ENCODE measurements at places on chromosomes 13 and 19.

GRCh38 chr19:3176715-3177501 is 1.7 kb upstream of the S1PR4 start:
- DNase-seq = no peak

- no peak for DNase-seq
Observed at GRCh38 chr19:9878511-9879196, 43.5 kb downstream of the PIN1 start.

- DNase-seq = no peak
Observed at GRCh38 chr19:47589824-47590223, 16.9 kb upstream of the ZNF541 start.

GRCh38 chr13:20132052-20132634 is 28.7 kb downstream of the GJA3 start:
- no peak for DNase-seq

GRCh38 chr13:73365681-73366080 is 306.9 kb downstream of the KLF5 start:
- DNase-seq = no peak

DNA sequence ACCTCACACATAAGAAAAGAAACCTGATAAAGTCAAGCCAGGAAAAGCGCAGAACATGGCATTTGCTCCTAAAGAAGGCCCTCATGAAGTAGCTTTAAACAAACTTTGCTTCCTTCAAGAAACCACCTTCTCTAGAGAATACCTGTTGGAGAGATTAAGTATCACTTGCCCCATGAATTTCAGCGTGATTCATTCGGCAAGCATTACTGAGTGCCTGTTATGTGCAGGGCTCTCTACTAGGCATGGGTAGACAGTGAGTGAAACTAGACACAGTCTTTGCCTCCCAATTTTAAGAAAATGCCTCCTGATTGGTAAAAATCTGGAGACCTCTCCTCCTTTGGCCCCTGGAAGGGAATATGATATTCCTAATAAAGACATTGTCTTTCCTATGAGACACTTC is 475.8 kb upstream of the NBEA start:
- DNase-seq = no peak

GRCh38 chr19:33064458-33064791 is 263 bp downstream of the RHPN2 start:
- DNase-seq = no peak

DNA sequence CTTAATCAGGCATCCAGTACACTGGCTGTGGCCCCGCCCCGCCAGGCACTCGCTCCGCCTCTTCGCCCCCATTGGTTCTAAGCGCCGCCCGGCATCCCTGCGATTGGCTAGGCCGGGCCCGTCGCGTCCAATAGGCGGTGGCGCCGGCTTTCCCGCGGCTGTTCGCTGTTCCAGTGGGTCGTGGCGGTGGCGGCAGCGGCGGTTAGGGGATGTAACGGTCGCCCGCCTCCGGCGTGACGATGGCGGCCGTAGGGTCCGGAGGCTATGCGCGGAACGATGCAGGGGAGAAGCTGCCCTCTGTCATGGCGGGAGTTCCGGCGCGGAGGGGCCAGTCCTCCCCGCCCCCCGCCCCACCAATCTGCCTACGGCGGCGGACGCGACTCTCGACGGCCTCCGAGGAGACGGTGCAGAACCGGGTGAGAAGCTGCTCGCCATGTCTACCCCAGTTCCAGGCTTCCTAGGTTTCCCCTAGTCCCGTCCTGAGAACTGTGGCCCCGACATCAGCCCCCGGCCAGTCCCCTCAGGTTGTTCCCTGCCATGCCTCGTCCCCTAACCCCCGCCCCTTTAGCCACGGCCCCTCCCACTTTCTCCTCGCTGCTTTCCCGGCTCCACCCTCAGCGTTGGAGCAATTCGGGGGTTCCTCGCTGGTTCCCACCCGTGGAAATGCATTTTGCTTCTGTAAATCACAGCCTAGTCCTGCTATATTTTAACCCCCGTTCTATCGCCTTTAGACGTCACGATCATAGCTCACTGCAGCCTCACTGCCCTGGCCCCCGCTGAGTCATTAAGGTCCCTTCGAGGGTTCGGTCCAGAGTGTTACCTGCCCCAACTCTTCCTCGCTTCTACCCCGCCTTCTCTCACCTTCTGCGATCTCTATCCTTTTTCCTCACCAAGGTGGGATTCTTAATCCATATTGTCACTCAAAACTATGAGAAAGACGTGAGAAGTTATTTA is at the start of gene WDR62:
Gene WDR62, plus strand, starts transcription at position 165 of the 954 bp plus-strand sequence. Its CDS starts 75 bp downstream, at position 240.
- DNase-seq = peak; percentile 35

GRCh38 chr19:49011194-49011593 is 5.7 kb downstream of the LHB start:
- no peak for DNase-seq

- DNase-seq = no peak
Observed at GRCh38 chr13:30354493-30355383, 47.4 kb upstream of the KATNAL1 start.

GRCh38 chr13:19632915-19633478 is 462 bp upstream of the MPHOSPH8 start:
- DNase-seq = no peak

- DNase-seq = no peak
Observed at GRCh38 chr13:54965881-54966280, 1937.3 kb downstream of the OLFM4 start.

DNA sequence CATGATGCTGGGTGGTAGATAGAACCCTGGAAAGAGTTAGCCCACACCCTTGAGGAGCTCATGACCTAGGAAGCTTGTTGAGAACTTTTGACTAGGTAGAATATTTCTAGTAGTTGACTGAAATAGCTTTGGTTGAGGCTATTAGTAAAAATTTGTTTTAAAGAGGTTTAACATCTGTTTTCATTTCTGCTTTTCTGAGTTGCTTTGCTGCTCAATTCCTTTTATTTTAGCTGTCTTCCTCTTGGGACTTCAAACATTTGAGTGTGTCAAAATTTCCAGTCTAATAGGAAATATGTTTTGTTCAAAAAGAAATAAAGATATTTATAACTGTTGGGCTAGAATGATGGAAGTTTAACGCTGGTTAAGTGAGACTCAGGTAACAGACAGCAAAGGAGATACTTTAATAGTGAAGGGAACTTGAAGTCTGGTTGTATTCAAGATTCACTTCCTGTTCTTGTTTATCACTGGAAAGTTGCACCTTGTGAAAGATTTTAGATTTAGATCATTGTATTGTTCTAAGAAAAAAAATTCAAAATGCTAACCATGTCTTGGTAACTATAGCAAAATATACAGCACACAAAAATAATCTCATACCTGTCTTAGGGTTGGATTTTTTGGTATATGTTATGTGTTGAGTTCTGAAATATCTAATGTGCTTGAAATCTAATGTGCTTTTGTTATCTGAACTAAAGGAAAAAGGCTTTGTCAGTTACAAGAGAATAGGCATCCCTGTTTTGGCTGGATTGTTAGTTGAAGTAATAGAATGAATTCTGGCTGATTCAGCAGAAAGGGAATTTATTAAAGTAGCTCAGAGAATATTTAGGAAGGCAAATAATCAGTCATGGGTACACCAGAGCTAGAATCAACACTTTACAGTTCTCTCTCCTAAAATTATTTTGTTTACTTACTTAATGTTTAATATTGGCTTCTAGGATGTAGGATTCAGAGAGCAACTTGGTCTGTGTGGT is 24.4 kb upstream of the GPR18 start:
- no peak for DNase-seq

GRCh38 chr13:112244061-112244460 is 132.1 kb upstream of the SPACA7 start:
- no peak for DNase-seq

- no peak for DNase-seq
Observed at GRCh38 chr19:41866284-41866683, 6.2 kb downstream of the RPS19 start.

DNA sequence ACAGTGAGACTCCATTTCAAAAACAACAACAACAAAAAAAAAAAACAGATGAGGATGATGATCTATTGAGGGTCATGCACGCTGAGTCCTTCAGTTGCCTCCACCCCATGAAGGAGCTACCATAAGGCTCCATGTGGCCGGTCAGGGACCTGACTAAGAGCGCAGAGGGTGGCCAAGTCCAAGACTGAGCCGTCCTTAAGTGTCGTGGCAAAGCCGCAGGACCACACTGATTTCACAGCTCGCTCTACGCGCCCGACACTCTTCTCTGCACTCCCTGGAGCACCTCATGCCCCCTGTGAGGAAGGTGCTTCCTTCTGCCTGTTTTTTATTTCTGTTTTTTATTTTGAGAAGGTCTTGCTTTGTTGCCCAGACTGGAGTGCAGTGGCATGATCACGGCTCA is 12.3 kb downstream of the TTYH1 start:
- DNase-seq = no peak

GRCh38 chr13:24232474-24232873 is 72.0 kb downstream of the SPATA13 start:
- DNase-seq = no peak

DNA sequence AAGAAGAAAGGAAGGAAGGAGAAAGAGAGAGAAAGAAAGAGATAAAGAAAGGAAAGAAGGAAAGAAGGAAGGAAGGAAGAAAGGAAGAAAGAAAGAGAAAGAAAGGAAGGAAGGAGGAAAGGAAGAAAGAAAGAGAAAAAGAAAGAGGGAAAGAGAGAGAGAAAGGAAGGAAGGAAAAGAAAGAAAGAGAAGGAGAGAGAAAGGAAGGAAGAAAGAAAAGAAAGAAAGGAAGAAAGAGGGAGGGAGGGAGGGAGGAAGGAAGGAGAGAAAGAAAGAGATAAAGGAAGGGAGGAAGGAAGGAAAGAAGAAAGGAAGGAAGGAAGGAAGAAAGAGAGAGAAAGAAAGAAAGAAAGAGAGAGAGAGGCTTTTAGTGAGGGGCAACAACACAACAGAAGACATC is 135.1 kb upstream of the VSTM2B start:
- no peak for DNase-seq

GRCh38 chr19:47511681-47512080 is 3.2 kb downstream of the NAPA start:
- no peak for DNase-seq

DNA sequence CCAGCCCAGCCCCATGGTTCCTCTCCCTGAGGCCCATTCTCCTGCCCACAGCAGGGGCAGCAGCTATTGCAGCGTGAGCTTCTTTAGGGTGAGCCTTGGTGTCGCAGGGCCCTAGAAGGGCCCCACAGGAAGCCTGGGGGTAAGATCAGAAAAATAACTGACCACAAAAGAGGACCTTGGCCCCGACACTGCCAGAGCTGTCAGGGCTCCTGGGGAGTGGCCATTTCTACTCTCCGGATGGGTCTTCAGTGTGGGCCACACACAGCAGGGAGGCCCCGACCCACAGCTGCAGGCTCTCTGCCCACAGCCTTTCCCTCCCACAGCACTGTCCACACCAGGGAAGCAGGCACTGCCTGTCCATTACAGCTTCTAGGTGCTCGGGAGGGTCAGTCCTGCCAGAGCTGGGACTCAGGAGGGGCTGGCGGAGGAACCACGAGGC is 3.5 kb upstream of the SIGLEC8 start:
- no peak for DNase-seq

GRCh38 chr19:51187395-51188226 is 37.3 kb upstream of the CD33 start:
- no peak for DNase-seq

DNA sequence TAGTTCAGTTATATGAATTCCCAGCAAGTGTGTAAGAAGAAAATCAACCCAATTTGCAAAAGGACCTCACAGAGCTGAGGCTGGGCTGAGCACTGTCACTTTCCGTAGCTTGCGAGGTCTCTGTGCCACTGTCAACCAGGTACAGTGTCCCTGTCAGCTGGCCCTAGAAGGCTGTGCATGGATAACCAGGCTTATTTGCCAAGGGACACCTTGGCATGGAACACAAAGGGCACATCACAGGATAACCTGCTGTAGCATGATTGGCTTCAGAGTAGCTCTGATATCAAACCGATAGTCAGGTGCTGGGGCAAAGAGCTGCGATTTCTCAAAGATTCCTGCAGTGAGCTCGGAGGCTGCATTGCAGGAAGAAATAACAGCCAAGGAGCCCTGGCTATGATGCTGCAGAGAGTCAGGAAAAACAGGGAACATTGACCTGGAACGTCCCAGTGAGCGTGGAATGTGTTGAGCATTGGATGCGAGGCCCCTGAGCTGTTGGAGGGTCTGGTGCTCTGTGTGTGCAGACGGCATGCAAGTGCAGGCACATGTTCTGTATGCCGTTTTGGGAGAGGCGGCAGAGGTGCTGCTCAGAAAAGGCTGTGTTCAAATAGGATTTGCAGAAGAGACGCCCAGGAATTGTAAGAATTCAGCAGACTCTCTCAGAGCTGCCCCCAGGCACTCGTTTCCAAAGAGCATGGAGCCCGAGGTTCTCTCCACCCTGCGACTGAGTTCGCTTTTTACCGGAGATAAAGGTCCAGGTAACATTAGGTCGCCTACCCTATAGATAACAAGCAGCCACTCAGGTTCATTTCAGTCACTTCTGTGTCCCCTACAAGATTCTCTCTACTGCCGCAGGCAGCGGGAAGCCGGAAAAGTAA is 213.5 kb upstream of the IRS2 start:
- no peak for DNase-seq

DNA sequence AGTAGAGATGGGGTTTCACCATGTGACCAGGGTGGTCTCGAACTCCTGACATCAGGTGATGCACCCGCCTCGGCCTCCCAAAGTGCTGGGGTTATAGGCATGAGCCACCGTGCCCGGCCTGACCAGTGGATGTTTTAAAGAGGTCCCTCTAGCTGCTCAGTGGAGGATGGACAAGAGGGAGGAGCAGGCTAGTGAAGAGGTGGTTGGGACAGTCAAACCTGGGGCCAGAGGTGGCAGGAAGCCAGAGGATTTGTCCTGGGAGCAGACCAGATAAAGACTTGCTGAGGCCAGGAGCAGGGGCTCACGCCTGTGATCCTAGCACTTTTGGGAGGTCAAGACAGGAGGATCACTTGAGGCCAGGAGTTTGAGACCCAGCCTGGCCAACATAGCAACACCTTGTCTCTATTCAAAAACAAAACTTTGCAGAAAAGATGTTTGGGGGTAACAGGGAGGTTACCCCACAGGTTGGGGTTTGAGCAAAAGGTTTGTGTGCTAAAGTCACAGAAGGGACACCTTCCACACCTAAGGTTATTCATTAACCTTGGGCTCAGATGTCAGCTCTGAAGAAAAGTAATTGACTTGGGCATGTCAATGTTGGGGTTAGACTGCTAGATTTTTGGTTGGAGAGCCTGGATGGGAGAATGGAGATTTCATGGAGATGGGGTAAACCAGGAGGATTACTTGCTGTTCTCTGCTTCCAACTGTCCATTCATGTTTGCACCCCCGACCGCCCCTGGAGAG is 9.0 kb downstream of the BCAM start:
- DNase-seq = no peak

DNA sequence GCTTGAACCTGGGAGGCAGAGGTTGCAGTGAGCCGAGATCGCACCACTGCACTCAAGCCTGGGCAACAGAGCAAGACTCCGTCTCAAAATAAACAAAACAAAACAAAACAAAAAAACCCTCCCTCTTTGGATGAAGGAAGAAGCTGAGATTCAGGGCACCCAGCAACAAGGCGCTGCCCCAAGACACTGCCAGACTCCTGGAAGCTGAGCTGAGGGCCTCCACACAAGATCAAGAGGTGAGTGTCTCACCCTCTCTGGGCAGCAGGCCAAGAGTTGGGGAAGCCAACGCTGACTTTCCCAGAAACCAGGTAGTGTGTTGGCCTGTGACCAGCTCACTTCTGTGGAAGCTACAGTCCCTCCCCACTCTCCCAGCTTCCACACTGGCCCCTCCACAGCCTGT is 3.7 kb upstream of the TYROBP start:
- DNase-seq = no peak

Measured in iPS DF 19.7 (cell line).